Occipital lobe (tissue), 3 donors: ENCODE measurements at places on chromosomes 5 and 9. TPM values are rescaled to one million over a fixed set of nuclear protein-coding genes. Genes with fewer than 3 reads are reported as not detected.

The HSD17B4 gene
- total RNA-seq = 203 TPM

The LAMC3 gene
- 3.0 TPM for total RNA-seq

The SPATA31C2 gene
- total RNA-seq = not detected

The TLX3 gene
- not detected for total RNA-seq

The LCN15 gene
- not detected for total RNA-seq

The QSOX2 gene
- total RNA-seq = 8.1 TPM

The ARSI gene
- 0.31 TPM for total RNA-seq
